ENCODE measurements at places on chromosomes 5 and 9.

- no peak for DNase-seq
Measured at GRCh38 chr5:116626272-116626723, 51.7 kb upstream of the SEMA6A start.

DNA sequence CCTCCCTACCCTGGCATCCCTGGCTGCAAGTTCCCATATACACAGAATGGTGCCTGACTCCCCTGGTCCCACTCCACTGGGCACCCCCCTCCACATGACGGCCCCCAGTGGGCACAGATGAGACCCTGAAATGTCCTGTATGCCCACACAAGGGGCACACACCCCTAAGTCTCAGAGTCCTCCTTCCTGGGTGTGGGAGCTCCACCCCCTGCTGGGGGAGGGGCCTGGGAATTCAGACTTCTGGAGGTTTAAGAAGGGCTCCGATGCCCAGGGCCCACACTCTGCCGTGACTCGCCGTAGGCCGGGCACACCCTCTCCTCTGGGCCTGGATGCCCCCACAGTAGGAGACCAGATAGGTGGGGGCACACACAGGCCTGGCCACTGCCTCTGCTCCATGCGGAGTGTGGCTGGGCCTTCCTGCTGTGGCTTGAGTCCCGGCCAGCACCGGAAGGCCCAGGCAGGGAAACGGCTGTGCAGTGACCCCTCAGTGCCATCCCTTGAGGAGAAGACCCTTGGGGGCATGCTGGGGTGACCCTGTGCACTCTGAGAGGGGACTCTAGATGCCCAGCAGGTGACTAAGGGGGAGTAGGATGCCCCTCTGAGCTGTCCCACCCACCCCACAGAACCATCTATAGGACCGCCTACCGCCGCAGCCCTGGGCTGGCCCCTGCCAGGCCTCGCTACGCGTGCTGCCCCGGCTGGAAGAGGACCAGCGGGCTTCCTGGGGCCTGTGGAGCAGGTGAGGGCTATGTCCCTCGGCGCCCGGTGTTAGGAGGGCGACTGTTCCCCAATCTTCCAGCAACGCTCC, 6.5 kb downstream of the EGFL7 start:
- no peak for DNase-seq

DNA sequence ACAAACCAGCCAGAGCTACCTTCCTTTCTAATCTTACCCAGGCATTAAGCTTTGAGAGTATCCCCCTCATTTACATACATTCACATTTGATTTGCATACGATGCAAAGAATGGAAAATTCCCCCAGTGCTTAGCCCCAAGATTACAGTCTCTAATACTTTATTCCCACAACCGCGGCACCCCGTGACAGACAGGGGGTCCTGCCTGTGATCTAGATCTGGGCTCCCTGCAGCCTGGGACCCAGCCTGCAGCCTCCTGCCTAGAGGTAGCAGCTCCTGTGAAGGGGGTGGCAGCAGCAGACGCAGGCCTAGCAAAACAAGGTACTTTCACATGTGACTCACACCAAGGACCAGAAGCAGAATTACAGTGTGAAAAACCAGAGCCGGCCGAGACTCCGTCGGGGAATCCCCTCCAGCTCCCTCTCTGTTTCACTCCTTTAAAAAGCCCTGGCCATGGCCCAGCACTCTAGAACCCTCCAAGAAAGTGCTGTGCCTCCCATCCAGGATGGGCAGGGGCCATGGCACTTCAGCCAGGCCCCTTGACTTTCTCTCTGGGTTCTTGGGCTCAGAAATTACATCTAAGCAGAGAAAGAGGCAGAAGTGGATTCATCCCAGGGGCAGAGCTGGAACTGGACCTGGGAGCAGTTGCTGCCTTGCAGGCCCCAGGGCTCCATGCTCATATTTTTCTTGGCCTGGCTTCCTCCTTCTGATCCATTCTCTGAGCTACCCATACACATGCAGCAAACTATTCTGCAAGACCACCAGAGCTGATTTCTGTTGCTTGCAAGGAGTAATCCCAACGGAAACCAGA, 14.0 kb upstream of the TCF7 start:
- peak; percentile 90 for DNase-seq

GRCh38 chr5:169970911-169971765, 9.2 kb downstream of the INSYN2B start:
- DNase-seq, result no peak

DNA sequence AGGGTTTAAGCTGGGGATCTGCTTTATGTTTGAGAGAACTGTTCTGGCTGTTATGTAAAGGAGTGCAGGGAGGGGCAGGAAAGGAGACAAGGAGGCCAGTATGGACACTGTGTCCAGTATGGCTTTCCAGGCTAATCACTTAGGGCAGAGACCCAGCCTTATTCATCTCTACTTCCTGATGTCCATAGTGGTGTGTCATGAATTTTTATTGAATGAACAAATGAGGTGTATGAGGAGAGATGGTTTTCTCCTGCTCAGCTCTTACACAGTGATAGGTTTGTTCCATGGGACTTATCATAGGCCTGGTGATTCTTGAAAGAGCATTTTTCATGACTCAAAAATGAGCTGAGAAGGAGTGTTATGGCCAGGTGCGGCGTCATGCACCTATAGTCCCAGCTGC, 20.5 kb upstream of the FGFR4 start:
- no peak for DNase-seq

GRCh38 chr5:56527174-56527573, 288.2 kb upstream of the MAP3K1 start:
- peak; percentile 63 for DNase-seq

All from CD4-positive, alpha-beta T cell treated with Interleukin-15 for 4 hours (primary cell).